ENCODE measurements at places on chromosomes 7 and 10.

- no peak for DNase-seq
Measured at GRCh38 chr7:72334066-72334465, 78.1 kb downstream of the CALN1 start.

DNA sequence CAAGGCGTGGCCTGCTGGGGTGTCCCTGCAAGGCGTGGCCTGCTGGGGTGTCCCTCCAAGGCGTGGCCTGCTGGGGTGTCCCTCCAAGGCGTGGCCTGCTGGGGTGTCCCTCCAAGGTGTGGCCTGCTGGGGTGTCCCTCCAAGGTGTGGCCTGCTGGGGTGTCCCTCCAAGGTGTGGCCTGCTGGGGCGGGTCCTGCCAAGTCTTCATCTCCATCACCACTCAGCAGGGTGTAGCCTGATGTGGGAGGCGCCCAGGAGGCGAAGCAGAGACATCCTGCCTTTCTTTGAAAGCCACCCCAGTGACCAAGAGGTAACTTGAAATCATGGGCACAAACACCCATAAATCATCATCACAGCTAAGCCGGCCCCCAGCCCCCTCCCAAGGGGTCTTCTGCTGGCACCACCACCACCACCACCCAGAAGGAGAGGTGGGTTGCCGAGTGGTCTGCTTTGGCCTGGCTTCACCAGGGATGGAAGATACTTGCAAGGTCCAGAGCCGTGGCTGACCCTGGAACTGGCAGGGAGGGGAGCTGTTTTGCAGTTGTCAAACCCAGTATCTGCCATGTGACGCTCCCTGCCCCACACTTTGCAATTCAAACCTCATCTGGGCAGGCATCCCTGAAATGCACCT is 190.6 kb downstream of the EBF3 start:
- DNase-seq: no peak

- DNase-seq: no peak
Measured at GRCh38 chr7:8831376-8831775, 398.0 kb downstream of the NXPH1 start.

- no peak for DNase-seq
Measured at GRCh38 chr7:131157530-131158243, 170.0 kb upstream of the MKLN1 start.

DNA sequence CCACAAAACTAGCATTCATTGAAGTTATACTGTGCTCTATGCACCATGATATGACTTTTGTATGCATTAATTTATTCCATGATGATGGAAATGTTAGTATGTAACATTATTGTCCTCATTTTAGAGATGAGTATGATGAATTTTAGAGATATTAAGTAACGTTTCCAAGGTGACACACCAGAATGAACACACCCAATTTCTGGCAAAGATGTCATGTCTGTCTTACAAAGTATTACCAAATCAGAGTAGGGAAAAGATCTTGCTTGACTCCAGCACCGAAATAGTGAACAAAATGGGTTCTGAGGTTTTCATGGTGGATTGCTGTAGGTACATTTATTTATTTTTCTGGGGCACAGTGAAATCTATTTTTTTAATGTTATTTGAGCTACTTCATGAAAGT is 33.8 kb upstream of the COL1A2 start:
- DNase-seq: no peak

DNA sequence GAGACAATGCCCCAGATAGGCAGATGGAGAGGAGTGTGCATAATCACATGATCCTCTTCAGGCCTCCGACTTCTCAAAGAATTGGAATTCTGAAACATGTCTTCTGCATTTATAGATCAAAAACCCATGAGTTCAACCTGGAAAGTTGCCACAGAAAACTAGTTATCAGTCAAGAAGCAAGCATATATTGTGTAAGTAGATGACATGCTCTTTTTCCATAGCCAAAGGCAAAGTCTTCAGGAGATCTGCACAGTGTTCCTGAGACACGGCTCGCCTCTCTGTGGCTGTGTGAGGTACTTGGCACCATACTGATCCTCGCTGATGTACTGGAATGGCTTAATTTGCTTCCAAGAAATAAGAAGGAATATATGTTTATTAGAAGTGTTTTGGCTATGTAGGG is 213.5 kb upstream of the MKI67 start:
- no peak for DNase-seq

DNA sequence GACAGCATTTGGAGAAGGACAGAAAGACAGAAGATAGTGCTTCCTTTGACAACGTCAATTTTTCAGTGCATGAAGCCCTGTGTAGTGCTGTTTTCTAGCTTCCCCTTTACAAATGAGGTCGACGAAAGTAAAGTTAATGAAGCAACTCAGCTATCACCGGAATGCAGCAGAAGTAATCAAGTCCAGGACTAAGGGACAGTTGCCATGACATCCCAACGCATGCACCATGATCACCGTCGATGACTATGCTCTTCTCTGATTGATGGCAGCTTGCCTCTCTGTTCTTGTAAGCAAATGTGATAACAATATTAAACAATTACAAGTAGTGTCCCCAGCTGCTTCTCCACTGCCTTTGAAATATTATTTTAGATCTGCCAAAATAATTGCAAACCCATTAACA is 205.8 kb downstream of the FRMD4A start:
- no peak for DNase-seq

DNA sequence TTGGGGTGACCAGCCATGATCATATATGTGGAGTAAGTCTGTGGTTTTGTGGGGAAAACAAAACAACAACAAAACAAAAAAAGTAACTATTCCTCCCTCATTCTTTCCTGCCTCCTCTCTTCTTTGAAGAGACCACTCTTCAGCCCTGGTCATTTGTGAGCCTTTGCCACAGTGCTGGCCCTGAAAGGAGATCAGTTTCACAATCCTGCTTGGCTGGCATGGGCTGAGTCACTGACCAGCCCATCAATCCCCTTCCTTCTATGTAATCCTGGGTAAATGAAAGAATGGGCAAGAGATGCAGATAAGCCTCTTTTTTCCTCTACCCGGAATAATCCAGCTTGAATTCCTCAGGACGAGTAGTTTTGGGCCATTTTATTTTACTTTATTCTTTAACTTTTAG is 13.6 kb downstream of the CSTF2T start:
- DNase-seq: no peak

- DNase-seq: no peak
Measured at GRCh38 chr10:113177156-113177935, 227.3 kb downstream of the TCF7L2 start.

DNA sequence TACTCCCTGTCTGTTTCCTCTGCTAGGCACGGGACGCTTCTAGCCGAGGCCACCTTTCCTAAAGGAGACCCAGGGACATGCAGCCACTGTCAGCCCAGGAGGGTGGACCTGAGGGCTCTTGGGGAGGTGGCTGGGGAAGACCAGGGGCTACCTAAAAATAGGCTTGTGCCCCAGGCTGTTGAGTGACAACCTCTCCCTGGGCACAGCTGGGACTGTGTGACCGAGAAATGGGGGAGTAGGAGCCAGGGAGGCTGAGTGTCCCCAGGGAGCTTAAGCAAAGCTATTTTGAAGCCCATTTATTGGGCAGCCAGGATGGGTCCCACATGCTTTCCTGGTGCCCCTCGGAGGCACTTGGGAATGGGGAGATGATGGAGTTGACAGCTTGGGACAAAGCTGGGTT is 63.8 kb downstream of the CALML3 start:
- DNase-seq: no peak

- DNase-seq: no peak
Measured at GRCh38 chr7:42222891-42223290, 14.1 kb downstream of the GLI3 start.

DNA sequence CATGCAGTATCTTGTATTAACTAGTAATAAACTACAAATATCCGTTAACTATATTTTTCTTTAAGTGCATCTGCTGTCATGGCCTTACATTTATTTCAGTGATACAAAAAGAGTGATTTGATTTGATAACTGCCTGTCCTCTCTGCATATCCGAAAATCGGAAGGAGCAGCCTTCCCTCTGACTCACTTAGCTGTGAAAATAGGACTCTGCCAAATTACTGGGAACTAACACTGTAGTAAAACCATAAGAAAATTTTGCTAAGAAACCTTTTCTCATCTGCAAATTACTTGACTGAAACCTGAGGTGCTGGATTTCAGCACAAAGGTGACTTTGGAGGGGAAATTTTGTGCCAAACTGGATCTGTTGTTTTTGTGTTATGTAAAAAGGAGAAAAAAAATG is 176.6 kb upstream of the MKLN1 start:
- no peak for DNase-seq

- DNase-seq: no peak
Measured at GRCh38 chr7:43570688-43571365, 12.1 kb upstream of the STK17A start.

DNA sequence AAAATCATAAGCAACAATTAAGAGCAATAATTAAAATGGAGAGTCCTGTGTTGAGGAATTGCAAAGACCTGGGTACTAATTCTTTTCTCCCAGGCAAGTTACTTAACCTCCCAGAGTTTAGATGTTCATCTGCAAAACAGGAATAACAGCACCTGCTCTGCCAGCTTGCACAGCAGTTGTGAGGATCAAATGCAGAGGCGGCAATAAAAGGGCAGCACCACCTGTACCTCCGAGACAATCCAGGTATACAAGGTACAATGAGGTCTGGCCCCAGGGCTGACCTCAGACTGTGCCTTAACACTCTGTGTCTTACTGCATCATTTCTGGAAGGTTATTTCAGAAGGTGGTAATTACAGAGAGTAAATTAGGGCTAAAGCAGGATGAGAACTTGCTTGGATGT is 14.5 kb upstream of the FAM204A start:
- DNase-seq: no peak

DNA sequence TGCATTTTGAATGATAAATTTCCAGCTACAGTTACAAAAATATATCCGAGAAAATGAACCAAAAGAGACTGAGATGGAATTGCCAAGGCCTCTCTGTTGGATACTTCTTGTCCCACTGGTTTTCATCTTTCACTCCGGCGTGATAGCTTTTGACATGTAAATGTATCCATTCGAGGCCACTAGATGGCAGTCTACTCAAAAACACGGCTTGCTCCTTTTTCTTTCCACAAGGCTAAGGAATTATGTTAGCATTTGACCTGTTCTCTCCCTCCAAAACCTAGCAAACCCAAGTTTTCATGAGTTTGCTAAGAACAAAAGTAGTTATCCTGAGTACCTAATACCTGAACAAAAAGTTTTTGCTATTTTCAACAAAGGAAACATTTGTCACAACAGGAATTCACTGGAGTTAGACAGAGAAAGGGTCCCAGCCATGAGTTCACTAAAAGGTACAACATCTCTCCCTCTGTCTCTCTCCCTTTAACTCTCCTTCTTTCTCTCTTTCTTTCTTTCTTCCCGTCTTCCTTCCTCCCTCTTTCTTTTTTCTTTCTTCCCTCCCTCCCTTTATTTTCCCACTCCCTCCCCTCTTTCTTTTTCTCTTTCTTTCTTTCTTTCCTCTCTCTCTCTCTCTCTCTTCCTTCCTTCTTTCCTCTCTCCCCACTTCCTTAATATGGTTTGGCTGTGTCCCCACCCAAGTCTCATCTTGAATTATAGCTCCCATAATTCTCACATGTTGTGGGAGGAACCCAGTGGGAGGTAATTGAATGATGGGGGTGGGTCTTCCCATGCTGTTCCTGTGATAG is 207.9 kb upstream of the MYO3A start:
- no peak for DNase-seq
